ENCODE measurements at places on chromosomes 5 and 9.

DNA sequence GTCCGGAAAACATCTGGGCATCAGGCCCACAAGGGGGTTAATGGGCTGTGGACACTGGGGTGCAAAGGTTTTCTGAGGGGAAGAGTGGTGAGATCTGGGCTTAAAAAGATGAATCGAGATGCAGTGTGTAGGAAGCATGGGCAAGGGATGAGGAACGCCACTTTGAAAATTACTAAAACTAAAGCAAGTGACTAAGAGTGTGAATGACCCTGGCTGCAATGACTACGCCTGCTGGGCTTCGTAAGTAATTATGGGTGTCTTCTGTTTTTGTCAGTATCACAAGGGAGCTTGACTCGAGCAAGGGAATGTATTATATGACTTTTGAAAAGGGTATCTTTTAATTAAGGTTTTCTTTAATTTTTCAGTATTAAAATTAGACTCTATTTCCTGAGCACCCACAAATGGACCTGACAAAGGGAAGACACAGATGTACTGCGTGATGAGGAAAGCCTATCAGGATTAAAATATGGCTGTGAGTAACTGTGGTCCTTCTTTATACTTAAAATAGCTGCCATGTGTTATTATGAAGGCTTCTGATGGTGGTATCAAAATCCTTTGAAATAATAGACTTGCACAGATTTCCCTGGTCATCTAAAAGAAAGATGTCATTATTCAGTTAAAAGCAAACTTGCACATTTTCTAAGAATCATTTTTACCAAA is 4.2 kb downstream of the CTXN3 start:
- no peak for DNase-seq

- no peak for DNase-seq
These were observed 26.7 kb downstream of the RNF145 start for GRCh38 chr5:159182691-159183090.

DNA sequence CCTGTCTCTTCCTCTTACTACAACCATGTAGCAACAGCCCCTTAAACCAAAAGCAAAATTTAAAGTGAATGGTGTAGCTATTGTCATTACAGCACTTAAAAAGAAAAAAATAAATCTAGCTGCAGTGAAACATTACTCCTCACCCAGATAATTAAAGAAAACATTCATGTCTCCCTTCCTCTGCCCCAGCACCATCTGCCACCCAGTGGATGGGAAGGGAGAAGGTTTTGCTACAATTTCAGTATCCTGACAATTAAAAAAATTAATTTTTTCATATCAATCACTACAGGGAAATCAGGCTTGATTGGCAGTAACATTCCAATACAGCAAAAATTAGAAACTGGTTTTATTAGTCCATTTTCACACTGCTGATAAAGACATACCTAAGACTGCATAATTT is 147.4 kb upstream of the PUM3 start:
- no peak for DNase-seq

- no peak for DNase-seq
These were observed 571.3 kb upstream of the TLE4 start for GRCh38 chr9:79000230-79001002.

DNA sequence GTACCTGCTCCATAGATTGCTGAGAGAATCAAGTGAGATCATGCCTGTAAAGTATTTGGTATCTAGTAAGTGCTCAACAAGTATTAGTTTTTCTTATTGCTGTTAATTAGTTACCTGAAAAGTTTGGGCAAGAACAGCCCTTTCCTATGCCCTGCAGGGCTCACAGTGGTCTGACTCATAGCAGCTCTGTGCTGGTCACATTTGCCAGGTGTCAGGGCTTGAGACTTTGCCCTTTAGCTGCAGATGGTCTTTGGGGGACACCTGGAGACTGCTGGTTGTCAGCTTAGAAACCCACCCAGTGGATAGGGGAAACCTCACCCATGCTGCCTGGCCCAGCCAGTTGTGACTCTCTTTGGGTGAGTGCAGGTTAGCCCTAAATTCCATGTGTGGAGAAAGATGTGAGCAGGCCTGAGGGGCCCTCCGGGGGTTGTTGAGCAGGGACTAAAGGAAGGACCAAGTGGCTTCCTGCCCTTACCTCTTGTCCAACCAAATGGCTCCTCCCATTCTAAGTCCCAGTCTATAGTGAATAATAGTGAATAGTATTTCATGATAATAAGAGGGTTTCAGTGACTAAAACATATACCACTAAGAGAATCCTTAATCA is 9.0 kb downstream of the COL27A1 start:
- DNase-seq = no peak

- no peak for DNase-seq
These were observed 152.8 kb downstream of the RAB3C start for GRCh38 chr5:58735637-58736036.

GRCh38 chr9:7542126-7542525 is 257.5 kb downstream of the DMAC1 start:
- no peak for DNase-seq

DNA sequence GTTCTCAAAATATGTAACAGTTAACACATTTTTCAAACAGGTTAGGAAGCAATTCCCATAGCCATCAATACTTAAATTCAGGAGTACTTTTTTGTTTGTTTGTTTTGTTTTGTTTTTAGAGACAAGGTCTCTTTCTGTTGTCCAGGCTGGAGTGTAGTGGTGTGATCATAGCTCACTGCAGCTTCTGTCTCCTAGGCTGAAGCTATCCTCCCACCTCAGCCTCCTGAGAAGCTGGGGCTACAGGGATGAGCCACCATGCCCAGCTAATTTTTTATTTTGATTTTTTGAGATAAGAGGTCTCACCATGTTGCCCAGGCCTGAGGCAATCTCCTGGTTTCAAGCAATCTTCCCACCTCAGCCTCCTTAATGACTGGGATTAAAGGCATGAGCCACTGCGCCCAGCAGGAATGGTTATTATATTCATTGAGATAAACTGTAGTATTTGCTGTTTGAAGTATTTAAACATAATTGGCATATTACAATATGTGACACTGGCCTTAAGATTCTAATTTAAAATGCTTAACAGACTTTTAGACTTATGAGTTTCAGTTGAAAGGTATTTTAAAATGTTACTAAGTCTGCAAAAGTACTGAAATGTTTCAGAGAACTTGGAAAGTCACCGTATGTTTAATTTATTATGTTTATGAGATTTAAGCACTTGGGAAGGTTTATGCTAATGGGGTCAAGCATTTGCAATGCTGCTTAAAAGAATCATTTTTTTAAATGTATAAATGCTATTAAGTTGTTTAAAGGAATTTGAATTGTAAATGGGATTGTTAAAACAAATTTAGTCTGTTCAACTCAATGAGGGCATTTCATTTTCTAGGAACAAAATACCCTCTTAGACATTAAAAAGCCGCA is 17.0 kb downstream of the UTP15 start:
- DNase-seq = no peak

- DNase-seq = no peak
These were observed 344.2 kb upstream of the SLC30A5 start for GRCh38 chr5:68749631-68750030.

- DNase-seq = no peak
These were observed 78.4 kb downstream of the GLDC start for GRCh38 chr9:6567140-6567591.

- no peak for DNase-seq
These were observed 11.4 kb downstream of the GRM6 start for GRCh38 chr5:178983728-178984127.

DNA sequence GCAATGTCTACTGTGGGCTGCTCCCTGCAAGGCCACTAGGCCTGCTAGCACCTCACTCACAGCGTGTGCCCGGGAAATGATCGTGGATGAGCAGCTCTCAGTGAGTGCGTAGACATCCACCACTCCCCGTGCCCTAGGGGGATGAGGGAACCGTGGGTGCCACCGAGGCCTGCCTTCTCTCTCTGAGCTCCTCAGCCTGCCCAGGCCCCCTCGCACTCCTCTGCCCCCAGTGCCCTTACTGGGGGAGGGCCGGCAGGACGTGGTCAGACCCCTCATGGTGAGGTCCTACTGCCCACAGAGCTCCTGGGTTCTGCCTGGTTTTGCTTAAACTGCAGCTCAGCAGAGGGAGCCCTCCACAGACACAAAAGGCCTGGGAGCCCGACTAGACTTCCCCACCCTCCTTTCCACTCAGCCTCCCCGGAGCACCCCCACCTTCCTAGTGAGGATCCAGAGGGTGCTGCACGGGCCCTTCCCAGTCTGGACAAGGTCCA is 220.0 kb downstream of the CACNA1B start:
- DNase-seq = no peak

DNA sequence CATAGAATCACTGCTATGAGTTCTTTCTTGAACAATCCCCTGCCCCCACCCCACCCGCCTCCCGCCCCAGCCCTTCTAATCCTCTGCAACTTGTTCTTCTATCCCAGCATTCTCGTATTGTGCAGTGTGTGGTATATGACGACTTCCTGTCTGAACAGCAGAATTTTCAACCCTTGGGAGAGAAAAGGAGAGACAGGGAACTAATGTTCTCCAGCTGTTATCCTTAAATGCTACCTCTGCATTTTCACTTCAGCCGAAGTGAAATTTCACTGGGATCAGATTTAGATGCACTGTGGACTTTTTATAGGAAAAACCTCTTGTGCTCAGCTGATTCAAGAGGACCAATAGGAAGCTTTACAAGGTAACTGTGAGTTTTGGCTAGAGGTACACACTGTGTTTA is 2.2 kb downstream of the FBXL7 start:
- no peak for DNase-seq

DNA sequence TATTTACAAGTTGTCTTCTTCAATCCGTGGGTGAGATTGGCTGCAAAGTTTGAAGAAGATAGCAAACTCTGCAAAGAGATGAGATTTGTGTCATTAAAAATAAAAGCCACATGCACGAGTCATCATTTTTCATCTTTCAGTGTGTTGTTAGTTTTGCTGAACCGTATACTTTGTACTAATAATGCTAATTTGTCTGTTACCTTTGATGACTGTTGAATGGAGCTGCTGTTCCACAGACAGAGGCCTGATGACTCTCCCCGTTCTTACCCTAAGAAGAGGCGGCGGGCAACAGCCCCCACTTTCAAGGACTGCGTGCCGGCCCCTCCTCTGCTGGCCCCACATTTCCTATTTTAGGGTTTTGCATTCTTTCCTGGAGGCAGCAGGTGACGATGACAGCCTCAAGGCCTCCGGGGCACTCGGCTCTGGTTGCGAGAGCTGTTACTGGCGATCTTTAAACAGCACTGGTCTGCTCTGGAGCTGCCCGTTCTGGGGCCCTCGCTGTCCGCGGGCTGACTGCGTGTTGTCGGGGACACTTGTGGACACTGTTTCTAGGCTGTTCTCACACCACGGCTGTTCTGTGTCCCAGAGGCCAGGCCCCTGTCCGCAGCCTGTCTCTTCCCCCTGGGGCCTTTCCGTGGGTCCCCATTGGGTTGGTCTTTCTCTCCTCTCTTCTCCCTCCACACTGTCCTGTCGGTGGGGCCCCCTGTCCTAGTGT is 35.1 kb downstream of the NDUFS6 start:
- DNase-seq = peak; percentile 59

DNA sequence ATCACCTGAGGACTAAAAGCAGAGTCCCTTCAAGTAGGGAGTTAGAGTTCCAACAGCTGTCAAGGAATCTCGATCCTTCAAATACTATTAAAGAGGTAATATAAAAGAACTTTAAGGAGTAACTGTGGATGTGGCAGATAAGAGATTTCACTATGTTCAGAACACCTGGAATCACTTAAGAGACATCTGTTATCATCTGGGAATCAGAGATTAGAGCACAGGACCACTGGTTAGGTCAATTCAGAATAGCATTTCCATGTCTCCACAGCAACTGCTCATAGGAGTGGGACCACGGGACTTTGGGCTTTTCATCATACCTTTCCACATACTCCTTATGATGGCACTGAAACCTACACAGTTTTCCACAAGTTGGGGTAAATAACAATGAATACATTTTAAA is 216.6 kb downstream of the DENND1A start:
- DNase-seq = no peak
